Esophagus squamous epithelium (tissue), 5 donors: ENCODE measurements at places on chromosomes 11 and 22.

DNA sequence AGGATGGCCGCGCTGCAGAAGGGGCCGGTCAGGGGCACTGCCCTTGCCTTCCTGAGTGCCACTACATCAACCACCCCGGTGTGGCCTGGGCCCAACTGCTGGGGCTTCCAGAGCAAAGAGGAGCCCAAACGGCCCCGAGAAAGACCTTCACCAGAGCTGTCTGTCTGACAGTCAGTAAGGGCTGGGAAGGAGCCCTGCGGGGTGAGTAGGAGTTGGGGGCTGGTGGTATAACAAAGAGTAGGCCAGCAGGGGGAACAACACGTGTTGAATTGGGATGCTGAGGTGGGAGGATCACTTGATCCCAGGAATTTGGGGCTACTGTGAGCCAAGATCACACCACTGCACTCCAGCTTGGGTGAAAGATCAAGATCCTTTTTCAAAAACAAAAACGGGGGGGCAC is 3.9 kb downstream of the GSTT4 start:
- no peak for DNase-seq

- DNase-seq, result no peak
Observed at GRCh38 chr22:23767673-23768548, at the start of gene CHCHD10. Gene CHCHD10 (minus strand): TSS chr22:23767972. CDS start chr22:23767874, 98 bp downstream.

DNA sequence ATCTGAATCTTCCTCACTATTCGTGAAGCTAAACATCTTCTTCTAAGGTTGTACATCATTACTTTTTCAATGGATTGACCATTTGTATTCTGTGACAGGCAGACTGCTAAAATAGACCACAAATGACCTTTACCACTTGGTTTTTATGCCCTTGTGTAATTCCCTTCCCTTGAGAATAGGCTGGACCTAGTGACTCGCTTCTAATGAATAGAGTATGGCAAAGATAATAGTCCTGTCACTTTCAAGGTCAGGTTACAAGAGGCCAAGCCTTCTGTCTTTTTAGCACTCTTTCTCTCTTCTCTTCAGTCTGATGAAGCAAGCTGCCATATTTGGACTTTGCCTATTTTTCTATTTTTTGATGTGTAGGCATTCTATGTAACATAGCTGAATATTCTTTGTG is 492.9 kb downstream of the SOX6 start:
- no peak for DNase-seq

DNA sequence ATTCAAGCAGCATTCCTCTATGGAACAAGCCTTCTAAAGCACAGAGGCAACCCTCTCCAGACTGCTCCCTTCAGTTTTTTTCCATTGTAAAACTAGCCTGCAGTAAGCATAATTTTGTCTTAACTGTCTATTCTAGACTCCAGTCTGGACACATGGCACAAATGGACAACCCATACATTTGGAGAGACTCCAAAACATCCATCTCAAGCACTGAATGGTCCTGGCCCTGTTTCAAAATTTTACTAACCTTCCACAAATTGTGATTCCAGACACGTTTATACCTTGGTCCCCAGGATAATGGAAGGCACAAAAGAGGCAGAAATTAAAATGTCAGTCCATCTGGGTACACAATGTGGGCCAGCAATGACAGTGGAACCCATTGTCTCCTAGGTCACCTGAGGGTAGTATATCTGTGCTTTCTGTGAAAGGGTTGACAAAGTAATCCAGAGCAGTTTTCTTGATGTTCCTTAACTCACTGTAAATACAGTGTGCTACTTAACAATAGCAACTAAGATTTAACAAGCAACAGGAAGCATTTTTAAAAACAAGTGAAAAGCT is 16.2 kb upstream of the SESN3 start:
- DNase-seq, result no peak

DNA sequence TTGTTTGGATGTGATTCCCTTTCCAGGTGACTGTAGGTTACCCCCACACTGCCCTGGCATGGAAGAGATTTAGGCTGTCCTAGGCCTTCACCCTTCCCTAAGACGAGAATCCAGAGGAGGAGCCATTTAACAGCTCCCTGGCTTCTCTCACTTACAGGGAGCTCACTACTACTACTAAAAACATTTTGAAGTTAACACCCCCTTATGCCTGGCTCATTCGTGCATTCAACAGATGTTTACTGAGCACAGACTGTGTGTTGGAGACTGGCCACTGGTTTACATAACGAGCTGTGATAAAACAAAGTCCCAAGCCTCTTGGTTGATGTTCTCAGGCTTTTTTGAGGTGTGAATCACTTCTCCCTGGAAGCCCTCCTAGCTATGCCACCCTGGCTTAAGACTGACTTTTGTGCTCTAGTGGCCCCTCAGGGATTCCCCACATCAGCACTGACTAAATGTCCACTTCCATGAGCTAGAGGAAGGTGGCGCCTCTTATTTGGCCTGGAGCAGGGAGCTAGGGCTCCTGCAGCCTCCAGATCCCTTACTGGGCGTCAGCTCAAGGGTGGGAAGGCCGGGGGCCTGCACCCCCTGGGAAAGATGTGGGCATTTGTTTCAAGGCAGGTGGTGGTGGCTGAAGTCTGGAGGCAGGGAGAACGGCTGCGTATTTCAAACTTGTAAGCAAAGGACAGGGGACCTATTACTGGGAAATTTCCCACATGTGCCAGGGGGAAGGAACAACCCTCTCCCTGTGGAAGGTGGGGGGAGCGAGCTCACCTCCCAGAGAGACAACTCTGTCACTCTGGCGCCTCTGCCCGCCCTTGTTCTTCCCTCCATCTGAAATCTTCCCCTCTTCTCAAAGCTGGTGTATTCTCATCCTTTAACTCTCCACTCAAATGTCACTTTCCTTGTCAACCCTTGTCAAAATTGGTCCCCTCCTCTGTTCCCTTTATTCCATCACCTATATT is 19.4 kb upstream of the MALAT1 start:
- no peak for DNase-seq

DNA sequence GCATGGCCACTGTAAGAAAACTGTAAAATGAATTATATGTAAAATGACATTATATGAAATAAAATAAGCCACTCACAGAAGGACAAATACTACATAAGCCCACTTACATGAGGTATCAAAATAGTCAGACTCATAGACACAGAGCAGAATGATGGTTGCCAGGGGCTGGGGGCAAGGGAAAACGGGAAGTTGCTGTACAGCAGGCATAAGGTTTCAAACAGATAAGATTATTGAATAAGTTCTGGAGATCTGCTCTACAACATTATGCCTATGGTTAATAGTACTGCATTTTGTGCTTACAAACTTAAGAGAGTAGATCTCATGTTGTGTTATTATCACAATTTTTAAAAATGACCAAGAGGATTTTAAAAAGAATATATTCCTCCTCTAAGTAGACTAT is 32.7 kb upstream of the HEPHL1 start:
- no peak for DNase-seq

- no peak for DNase-seq
Observed at GRCh38 chr11:2481253-2481652, 36.4 kb downstream of the KCNQ1 start.

DNA sequence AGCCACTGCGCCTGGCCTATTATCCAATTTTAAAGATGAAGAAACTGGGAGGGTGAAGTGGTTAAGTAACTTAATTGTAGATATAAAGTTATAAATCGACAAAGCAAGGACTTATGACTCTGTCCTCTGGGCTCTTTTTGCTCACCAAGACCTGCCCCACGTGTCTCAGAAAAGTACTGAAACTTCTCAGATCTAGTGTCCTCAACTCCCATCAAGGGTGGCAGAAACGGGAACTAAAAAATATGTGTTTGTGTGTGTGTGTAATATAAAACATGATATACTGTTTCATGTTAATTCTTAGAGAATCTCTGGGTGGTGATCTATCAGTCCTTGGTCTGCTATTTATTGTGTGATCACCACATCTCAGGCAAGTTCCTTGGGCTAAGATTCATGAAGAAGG is 104.9 kb downstream of the GAB2 start:
- DNase-seq, result no peak

DNA sequence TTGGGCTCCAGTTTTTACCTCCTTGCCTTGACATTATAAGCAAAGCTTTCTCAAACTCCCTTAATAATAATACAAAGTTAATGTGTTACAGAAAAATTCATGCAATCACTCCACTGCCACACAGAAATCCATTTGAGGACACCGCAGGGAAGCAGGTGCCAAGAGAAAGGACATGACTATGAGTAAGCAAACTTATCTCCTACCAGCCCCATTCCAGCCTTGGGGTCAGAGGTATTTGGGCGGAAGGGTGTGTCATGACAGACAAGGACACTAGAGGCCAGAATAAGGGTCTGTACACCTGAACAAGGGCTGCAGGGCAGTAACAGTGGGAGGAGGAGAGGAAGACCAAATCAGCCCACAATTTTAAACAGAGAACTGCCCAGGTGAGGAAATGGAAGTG is 5.9 kb downstream of the GNG3 start:
- no peak for DNase-seq

GRCh38 chr11:7537265-7537664 is 23.5 kb downstream of the PPFIBP2 start:
- no peak for DNase-seq

- no peak for DNase-seq
Observed at GRCh38 chr22:22374579-22374978, 130.0 kb downstream of the VPREB1 start.

- DNase-seq, result no peak
Observed at GRCh38 chr11:108466405-108466804, 924 bp downstream of the C11orf65 start.

DNA sequence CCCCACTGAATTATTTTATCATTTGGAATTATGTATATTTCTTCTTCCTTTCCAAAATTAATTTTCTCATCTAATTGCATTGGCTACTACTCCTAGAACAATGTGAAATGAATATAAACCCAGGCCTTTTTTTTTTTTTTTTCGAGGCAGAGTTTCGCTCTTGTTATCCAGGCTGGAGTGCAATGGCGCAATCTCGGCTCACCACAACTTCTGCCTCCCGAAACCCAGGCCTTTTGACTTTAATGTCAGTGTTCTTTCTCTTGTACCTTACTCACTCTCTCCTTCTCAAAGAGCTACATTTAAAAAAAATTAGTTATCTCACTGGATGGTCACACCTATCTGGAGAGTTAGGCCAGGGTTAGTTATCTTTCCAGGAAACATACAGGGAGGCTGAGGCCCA is 35.3 kb upstream of the LRRC32 start:
- no peak for DNase-seq

DNA sequence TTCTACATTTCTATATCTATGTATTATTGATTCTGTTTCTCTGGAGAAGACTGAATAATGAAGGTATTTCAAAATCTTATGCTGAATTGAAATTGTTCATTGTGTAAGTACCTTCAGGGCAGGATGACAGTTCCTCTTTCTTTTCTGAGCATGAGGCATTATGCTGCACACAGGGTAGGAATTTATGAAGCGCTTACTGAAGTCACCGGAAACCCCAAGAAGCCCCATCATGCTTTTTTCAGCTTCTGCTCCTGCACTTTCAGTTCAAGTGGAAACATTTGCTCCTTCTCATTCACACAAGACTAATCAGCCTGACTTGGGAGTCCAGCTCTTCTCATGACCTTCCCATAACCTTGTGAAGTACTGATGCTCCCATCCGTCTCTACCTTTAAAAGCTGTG is 314.7 kb upstream of the SORL1-AS1 start:
- DNase-seq, result no peak

- DNase-seq, result no peak
Observed at GRCh38 chr22:33405194-33405593, 347.0 kb upstream of the SYN3 start.

DNA sequence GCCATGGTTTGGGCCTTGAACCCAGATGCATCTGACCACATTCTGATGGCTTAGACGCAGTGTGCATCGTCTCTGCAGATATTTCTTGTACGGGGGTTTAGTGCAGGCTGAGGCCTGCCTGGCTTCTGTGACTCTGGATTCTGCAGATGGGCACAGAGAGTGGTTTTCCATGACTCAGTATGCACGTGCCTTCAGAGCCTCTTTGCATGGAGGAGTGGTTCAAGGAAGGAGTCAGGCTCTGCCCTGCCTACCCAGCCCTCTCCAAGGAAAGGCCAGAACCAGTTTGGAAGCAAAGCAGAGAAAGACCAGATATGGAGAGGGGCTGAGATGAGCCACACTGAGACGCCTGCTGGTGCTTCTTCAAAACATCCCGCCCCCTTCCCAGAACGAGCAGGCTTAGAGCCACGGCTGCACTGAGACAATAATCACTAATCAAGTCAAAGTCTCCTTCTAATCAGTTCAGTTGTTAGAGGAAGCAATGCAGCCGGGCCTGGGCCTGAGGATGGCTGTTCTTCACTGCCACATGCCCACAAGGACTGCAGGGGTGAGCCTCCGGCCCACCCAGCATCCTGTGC is 308.9 kb downstream of the NXPE2 start:
- DNase-seq, result no peak

- DNase-seq, result no peak
Observed at GRCh38 chr11:35313760-35314153, 105.6 kb downstream of the SLC1A2 start.
